ENCODE measurements at places on chromosomes 2 and 18.
A peak's percentile ranks its signal among the peaks of the same experiment; 100 is the strongest.

DNA sequence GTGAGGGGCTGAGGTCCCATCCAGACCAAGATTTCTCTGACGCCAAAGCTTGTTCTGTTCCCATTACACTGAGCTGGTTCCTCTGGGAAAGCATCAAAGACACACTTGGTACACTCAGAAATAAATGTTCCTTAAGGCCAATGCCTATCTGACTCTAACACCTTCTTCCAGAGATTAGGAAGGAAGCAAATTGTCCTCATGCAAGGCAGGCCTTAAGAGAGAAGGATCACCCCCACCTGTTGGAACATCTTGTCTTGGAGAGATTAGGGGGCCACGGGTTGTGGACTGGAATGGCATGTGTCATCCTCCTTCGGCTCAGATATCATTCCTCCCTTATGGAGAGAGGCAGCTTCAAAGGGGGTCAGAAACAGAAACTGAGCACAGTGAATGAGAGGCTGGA lies 100.2 kb downstream of the ANKRD44 start:
- no peak for DNase-seq

- no peak for DNase-seq
These were observed 36.0 kb upstream of the SCN1A start for GRCh38 chr2:166163775-166164174.

GRCh38 chr2:1728821-1729220 lies 15.5 kb downstream of the PXDN start:
- DNase-seq: no peak

DNA sequence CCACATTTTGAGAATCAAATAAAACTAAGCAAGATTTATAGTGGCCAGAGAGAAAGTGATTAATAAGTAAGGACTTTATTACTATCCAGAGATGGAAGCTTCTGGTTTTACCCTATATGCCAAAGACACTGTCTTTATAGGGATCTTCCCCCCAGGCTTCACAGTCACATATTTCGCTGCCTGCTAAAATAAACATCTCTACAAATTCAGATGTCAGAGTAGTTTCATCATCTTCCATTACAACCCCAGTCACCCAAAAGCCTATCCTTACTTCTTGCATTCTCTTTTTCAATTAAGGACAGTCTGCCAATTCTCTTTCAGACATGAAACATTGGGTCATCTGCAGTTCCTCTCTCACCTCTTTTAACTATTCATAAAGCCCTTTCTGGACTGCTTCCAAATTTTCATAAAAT lies 28.3 kb downstream of the CREB1 start:
- no peak for DNase-seq

GRCh38 chr18:23498877-23499276 lies 4.4 kb upstream of the RMC1 start:
- peak; percentile 45 for DNase-seq

DNA sequence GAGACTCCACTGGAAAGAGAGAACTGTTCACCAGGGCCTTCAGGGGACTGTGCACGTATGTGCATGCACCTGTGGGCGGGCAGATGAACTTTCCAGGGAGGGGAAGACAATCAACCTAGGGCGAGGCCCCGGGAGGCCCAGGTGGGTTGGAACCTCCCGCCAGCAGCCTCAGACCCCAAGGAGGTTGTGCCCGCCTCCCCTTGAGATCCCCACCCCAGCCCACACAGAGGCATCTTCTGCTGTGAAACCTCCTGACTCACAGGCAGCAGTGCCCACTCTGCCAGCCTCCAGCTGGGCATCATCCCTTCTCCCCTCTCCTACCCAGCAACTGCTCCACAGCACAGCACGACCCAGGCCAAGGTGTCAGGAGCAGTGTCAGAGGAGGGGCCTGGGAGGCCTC lies 54.4 kb downstream of the FAM178B start:
- no peak for DNase-seq

GRCh38 chr2:57758686-57759085 lies 287.9 kb upstream of the VRK2 start:
- no peak for DNase-seq

GRCh38 chr2:110103061-110103961 lies 12.3 kb downstream of the MALL start:
- DNase-seq: no peak

DNA sequence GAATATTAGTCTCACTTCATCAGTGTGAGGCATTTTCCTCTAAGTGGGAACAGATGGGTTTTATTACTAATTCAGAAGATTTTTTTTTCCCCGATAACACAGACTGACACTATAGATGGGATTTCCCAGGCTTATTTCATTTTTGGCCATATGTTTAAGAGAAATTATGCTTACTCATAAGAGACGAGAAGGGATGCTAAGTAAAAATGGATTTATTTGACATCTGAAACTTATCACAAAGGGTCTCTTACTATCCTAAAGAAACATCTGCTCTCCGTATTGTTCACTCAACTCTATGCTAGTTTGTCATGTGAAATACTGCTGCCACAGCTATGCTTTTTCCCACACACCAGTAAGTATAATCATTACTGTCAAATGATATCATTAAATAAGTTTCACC lies 1476.3 kb downstream of the LRP1B start:
- no peak for DNase-seq

Data from GM06990 (cell line).